ENCODE measurements at places on chromosomes 7 and 10.
A peak's percentile ranks its signal among the peaks of the same experiment; 100 is the strongest.

DNA sequence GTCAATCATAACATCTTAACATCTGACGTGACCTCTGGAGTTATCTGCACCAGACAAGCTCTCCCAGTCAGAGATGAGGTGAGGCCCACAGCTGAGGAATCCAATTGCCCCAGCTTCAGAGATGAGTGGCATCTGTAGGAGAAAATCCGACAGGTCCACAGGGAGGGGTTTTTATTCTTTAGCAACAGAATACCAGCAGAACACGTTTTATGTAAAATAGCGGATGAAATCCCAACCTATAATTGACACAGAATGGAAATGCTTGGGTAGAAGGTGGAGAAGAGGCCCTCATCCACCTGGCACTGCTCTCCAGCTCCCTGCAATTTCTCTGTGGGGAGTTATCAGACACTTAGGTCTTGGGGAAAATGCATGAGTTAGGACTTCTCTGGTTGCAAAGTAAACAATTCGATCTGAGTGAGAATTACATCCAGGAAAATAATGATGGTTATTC, 144.2 kb upstream of the NRP1 start:
- no peak for DNase-seq

DNA sequence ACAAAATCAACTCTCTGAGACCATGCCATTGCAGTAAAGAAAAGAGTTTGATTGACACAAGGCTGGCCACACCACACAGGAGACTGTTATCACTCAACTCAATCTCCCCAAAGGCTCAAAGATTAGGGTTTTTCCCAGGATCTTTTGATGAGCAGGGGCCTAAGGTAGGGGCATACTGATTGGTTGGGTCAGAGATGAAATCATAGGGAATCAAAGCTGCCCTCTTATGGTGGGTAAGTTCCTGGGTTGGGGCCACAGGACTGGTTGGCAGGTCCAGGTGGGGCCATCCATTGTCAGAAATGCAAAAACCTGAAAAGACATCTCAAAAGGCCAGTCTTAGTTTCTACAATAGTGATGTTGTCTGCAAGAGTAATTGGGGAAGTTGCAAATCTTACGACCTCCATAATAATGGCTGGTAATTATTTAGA, 91.6 kb downstream of the AKR1D1 start:
- no peak for DNase-seq

- DNase-seq: no peak
These were observed 116.1 kb downstream of the KLF6 start for GRCh38 chr10:3668966-3669330.

DNA sequence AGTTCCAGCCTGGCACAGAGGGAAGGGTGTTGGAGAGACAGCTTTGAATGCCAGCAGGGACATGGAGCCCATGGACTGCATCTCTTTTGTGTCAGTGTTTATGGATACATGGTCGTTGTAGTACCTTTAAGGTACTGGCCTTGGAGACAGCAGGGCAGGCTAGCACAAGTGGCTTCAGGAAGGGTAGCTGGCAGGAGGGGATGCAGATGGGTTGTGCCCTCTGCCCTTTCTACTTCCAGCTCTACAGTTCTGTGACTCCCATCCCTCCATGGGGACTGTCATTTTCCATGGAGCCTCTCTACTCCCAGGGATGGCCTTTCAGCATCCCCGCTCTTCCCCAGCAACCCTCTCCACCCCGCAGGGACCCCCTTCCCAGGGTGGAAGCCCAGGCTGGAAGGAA, 25.1 kb downstream of the POLL start:
- peak; percentile 42 for DNase-seq

DNA sequence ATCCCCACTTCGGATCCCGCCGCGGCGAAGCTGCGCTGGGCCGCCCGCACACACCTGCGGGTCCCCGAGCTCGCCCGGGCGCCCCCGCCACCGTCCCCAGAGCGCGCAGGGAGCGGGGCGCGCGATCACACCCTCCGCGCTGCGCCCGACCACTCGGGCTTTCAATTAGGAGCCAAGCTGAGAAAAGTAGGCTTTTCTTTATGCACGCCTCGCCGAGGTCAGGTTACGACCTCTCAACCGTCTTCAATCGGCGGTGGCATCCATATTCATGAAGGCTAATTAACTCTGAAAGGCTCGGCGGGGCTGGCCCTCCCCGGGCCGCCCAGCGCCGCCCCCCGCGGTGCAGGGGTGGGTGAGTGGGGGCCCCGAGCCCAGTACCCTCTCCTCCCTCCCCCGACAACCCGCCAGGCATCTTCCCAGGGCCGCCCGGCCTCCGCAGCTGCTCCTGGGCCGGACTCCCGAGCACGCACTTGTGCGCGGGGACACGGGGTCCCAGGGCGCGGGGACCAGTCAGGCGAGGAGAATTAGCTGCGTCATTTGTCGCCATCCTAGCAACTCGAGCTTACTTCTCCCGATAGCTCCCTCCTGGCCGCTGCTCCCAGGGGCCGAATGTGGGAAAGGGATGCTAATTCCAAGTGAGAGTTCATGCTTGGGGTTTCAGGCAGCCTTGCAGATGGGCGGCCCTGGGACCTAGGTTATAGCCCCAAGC, 155.5 kb upstream of the LYZL2 start:
- DNase-seq: peak; percentile 70

- no peak for DNase-seq
These were observed 18.4 kb downstream of the TRIM24 start for GRCh38 chr7:138478499-138478908.

DNA sequence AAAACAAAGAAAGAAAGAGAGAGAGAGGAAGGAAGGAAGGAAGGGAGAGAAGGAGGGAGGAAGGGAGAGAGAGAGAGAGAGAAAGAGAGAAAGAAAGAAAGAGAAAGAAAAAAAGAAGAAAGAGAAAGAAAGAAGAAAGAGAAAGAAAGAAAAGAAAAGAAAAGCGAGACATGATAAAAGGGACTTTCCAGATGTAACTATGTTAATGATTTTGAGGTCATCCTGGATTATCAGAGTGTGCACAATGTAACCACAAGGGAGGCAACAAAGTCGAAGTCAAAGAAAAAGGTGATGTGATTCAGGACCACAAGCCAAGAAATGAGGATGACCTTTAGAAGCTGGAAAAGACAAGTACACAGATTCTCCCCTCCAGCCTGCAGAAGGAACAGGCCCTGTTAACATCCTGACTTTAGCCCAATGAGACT, 48.9 kb upstream of the PAX2 start:
- DNase-seq: no peak

DNA sequence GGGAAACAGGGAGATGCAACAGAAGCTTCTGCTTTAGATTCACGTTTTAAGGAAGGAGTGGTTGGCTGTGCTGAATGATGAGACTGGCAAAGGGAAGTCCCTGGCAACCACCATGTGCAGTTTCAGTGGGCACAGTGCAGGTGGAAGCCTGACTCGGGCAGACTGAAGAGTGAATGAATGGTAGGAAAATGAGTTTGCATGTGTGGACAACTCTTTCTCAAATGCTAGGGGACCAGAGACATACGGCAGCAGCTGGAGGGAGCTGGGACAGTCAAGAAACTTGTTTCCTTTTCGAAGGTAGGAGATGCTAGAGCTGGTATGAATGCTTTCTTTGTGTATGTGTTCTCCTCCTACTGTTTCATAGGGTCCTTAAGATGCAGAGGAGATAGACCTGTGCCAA, 29.0 kb downstream of the PODXL start:
- no peak for DNase-seq

DNA sequence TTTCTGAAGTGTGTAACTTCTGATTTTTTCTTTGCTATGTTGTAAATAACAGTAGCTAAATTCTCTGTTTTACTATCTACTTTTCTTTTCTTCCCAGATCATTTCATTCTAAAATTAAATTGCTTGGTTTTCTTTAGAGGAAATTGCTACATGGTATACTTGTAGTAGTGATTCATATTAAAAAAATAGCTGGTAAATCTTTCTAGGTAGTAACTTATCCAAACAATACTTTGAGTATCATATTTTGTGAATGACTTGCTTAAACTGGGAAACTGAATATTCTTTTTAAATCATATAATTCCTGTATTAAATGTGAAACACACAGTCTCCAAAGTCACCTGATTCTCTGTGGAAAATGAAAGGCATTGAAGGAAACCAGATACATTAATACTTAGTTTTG, 85.5 kb downstream of the ZNRF2 start:
- DNase-seq: no peak

GRCh38 chr10:62450912-62451610, 76.9 kb downstream of the ZNF365 start:
- no peak for DNase-seq

Data from activated CD8-positive, alpha-beta memory T cell treated with anti-CD3 and anti-CD28 coated beads, Interleukin-2, amount 50 U/mL, for 48 hours (primary cell).